ENCODE measurements at places on chromosomes 11 and 22.

DNA sequence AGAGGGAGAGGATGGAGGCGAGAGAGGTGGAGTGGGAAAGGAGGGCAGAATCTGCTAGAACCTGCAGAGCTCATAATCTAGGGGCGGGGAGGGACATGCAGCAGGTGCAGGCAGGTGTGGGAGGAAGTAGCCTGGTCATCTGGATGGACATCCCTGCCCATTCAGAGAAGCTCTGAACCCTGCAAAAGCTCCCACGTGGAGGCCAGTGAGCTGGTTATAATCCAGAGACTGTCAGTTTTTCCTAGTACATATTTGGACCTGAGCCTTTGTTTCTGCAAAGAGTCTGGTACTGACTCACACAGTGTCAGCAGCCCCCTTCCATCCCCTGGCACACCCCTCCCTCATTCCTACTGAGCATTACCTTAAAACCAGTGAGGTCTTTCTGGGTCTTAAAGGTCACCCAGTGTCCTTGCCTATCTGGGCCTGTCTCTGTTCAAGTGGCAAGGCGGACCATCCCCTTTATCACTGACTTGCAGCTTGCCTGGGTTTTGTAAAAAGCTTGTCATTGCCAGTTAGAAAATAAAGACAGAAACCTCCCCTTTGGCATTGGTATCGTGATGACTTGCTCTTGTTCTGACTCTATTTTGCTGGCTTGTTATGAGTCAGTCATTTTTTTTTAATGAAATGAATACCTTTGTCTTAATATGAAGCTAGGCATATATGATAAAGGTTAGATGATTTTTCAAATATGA is 26.1 kb downstream of the PTPRJ start:
- DNase-seq, result no peak

GRCh38 chr22:49046546-49047361 is 780.9 kb downstream of the BRD1 start:
- DNase-seq, result no peak

DNA sequence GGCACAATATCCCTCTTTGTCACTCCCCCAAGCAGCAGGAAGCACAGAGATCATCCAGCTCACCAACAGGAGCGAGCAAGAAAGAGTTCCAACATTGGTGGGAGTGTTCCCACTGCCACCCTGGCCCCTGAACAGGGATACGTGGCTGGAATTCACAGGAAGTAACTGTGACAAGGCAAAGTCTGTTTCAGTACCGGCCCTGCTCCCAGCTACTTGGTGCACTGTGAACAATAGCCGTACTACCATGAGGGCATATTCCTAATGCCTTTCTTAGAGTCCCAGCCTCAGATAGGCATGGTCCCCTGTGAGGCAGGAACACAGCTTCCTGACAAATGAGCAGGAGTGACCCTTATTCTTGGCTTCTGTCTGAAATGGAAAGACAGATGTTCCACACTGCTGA is 1.8 kb upstream of the SLC37A2 start:
- DNase-seq, result no peak

DNA sequence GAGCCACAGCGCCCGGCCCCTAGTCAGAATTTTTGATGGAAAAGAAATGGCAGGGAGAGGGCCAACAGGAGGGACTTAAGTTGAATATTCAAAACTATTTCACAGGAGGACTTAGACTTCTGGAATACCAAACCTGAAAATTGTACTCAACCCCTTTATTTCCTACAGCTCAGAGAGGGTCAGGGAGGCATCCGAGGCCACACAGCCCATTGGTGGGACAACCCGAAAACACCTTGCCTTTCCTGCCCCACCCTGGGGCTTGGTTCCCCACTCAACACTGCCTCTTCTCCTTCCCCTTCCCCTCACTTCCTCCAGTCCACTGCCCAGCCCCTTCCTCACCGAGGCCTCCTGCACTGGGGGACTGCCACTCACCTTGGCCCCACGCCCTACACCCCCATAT is 1.4 kb downstream of the NAALADL1 start:
- DNase-seq, result no peak

DNA sequence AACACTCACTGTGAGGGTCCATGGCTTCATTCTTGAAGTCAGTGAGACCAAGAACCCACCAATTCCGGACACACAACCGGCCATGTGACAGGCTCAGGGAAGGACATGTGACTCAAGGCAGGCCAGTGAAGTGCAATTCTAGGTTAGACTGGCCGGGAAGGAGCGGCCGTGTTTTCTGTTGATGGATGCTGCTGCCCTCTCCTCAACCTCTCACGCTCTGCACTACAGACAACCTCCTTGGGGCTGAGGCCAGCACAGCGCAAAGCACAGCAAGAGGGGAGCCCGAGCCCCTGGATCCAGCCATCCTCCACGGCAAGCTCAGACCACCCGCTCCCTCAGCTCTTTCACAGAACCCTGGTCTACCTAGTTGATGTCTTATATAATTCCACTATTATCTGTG is 2.8 kb downstream of the NUDT8 start:
- DNase-seq, result no peak

Measured in spinal cord (tissue), 10 donors.